K562 (cell line): ENCODE measurements at places on chromosomes 1 and 21. TPM values are rescaled to one million over a fixed set of nuclear protein-coding genes. Genes with fewer than 3 reads are reported as not detected.

DNA sequence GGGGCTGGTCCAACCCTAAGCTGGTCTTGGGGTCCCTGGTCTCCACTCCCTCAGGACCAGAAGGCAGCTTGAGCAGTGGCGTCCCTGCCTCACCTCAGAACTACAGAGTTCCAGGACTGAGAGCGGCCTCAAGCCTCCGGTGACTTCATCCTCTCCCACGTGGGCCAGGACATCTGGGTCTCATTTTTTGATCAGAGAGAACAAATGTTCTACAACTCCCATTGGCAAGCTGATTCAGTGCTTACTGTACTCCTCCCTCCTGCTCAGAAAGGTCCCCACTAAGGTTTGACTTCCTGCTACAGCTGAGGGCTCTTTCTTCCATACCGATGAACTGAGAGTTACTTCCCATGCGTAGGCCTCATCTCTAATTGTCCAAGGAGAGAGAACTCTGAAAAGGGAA, 78.5 kb downstream of the PLXNA2 start:
- H3K36me3 ChIP-seq = no peaks in the 10 kb centered on the region
- no peak for DNase-seq
- no peak overlapping the region for H3K4me3 ChIP-seq
- no peak overlapping the region for H3K27ac ChIP-seq
- peaks cover 29% of the 10 kb centered on the region; the same call in 2 of the 3 replicates for H3K4me1 ChIP-seq

DNA sequence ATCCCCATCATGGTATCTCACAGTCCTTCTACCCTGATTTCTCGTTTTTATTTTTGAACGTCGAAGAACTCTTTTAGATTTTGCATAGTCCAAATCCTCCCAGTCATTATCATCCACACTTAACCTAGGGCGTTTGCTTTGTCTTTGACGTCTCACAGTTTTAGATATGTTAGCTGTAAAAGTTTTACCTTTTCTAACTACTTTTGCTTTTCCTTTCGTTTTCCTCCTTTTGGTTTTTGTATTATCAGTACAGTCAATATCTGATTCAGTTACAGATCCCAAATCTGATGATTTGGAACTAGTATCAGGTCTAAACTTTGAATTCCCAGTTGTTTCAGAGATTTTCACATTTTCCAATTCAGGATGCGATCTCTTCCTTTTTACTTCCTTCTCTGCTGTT, 13.1 kb upstream of the PSMG1 start:
- DNase-seq = no peak
- no peak overlapping the region for H3K27ac ChIP-seq
- peaks cover 77% of the 10 kb centered on the region for H3K36me3 ChIP-seq
- H3K4me1 ChIP-seq = no peaks in the 10 kb centered on the region
- H3K4me3 ChIP-seq = no peak overlapping the region
- H3K27me3 ChIP-seq = no peaks in the 10 kb centered on the region

- H3K36me3 ChIP-seq = peaks cover 39% of the 10 kb centered on the region; the same call in 2 of the 3 replicates
- no peaks in the 10 kb centered on the region for H3K27me3 ChIP-seq
- DNase-seq = no peak
- no peak overlapping the region for H3K4me3 ChIP-seq
- peaks cover 8% of the 10 kb centered on the region; the same call in 2 of the 3 replicates for H3K4me1 ChIP-seq
- no peak overlapping the region for H3K27ac ChIP-seq
These were observed 11.7 kb downstream of the HYI start for GRCh38 chr1:43441894-43442637.

DNA sequence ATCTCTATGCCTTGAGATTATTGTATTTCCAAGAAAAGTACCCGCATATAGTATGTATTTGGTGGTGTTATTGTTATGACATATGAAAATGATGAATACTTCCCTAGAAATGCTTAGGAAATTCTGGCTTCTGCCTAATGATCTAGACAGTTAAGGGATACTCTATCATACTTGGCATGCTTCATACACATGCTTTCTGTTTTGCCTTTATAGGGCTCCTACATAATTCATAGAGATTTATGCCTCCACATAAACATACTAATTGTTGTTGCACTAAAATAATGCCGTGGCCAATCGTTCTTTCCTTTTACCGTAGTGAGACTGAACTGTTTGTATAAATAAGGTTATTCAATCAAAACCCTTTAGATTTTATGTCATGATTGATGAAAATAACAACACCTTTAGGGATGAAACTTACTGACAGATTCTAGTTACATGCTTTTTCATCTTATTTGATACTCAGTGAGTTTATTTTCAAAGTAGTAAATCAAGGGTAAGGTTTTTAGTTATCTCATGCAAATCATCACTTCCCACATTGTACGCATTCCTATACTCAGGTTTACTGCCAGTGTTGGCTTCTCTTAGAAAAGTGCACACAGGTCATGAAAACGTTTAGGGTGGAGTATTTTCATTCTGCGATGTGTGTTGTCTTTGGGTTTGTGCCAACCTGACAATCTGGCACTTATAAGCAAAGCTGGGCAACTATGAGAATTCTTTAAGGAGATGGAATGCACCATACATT, 40.5 kb upstream of the SCYL3 start:
- H3K4me1 ChIP-seq = no peaks in the 10 kb centered on the region
- no peaks in the 10 kb centered on the region for H3K27me3 ChIP-seq
- H3K4me3 ChIP-seq = no peak overlapping the region
- DNase-seq = no peak

The ROR1 gene
- 0.02 and 0.07 TPM in 2 replicates for total RNA-seq

The PLD5 gene
- total RNA-seq = not detected in 2 replicates

The COA6 gene
- 102 and 112 TPM in 2 replicates for total RNA-seq
